ENCODE measurements at places on chromosomes 2 and 18. TPM values are rescaled to one million over a fixed set of nuclear protein-coding genes. Genes with fewer than 3 reads are reported as not detected.

Gene CYP27A1
- 56.3 TPM for total RNA-seq

Gene INSIG2
- total RNA-seq: 5.6 TPM

Gene RUFY4
- total RNA-seq: 0.25 TPM

Gene CD8B2
- not detected for total RNA-seq

DNA sequence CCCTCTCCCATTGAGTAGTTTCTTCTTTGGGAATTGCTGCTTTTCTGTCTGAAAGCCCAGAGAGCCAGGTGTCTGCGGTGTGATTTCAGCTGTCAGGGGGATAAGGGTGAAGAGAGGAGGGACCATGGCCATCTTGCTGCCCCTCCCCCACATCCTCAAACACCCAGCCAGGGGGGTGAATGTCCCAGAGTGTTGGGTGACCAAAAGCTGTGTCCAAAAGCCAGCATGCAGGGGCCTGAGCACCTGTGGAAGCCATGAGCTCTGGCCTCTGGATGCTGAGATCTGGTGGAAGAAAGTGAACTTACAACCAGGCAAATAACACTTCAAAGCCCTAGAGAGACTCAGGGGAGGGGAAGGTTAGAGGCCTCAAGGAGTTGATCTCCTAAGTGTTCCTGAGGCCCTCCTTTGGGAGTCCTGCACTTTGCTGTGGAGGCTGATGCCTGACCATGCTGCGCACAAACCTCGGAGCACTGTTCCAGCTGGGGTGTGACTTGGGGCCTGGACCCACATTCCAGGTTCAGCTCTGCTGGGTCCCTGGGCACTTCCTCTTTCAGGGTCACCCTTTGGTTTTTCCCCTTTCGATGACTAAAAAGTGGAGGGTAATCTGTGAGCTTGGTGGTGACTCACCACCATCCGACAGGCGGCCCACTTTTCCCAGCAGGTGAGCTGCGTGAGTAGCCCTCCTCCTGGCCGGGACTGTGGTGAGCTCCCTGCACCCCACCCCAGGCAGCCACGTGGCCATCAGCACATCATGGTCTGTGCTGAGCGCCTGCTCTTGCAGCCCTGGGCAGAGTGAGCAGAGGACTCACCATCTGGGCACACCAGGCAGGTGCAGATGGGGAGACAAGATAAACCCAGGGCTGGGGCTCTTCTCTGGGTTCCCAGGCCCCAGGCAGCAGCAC is 66.8 kb upstream of the FOSL2 start:
- H3K27ac ChIP-seq: no peak overlapping the region
- H3K36me3 ChIP-seq: no peaks in the 10 kb centered on the region
- peaks cover 31% of the 10 kb centered on the region for H3K4me1 ChIP-seq
- no peak overlapping the region for H3K4me3 ChIP-seq
- H3K27me3 ChIP-seq: no peaks in the 10 kb centered on the region

- no peaks in the 10 kb centered on the region for H3K27me3 ChIP-seq
- H3K4me1 ChIP-seq: no peaks in the 10 kb centered on the region
- H3K27ac ChIP-seq: no peak overlapping the region
- DNase-seq: no peak
- no peak overlapping the region for H3K4me3 ChIP-seq
- H3K36me3 ChIP-seq: no peaks in the 10 kb centered on the region
Observed at GRCh38 chr2:169010633-169011460, 20.3 kb downstream of the ABCB11 start.

DNA sequence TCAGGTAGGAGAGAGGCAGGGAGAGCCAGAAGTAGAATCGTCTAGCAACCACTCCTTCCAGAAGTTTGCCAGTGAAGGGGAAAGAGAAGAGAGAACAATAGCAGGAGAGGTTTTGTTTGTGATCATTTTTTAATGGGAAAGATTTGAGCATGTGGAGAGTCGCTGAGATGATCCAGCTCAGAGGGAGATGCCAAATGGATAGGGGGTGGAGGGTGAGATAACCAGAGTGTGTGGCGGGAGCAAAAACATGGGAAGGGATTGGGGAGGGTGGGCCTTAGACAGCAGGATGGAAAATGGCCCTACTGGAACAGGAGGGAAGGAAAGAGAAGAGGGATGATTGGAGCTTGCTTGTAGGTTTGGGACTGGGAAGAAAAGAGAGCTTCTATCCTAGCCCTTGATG is 269.8 kb downstream of the GLI2 start:
- no peak for DNase-seq
- H3K36me3 ChIP-seq: no peaks in the 10 kb centered on the region
- H3K4me3 ChIP-seq: no peak overlapping the region
- H3K4me1 ChIP-seq: no peaks in the 10 kb centered on the region

- H3K36me3 ChIP-seq: no peaks in the 10 kb centered on the region
- peaks cover 5% of the 10 kb centered on the region for H3K4me1 ChIP-seq
- no peak overlapping the region for H3K27ac ChIP-seq
- no peak for DNase-seq
- H3K27me3 ChIP-seq: peaks cover 58% of the 10 kb centered on the region
- H3K4me3 ChIP-seq: peak overlapping the region; percentile 21
Observed at GRCh38 chr2:240820607-240821428, 799 bp upstream of the KIF1A start.

DNA sequence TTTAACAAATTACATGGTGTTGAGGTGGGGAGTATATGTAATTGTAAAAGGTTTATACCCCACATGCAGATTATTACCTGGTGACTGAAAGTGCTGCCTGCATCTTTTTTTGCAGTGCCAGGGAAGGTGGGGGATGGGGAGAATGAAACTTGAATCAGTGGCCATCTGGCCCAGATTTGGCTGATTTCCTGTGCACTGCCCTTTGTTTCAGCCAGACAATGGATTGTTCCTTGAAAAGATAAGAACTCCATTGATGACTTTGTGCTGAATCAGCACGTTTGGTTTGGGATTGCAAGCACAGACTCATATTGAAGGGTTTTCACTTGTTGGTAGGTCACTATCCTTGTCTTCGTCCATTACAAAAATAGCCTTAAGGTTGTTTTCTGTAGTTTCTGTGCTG is 20.9 kb downstream of the GREB1L start:
- no peaks in the 10 kb centered on the region for H3K36me3 ChIP-seq
- no peak overlapping the region for H3K4me3 ChIP-seq
- no peak overlapping the region for H3K27ac ChIP-seq
- H3K4me1 ChIP-seq: no peaks in the 10 kb centered on the region
- no peak for DNase-seq

- no peak overlapping the region for H3K27ac ChIP-seq
- H3K36me3 ChIP-seq: no peaks in the 10 kb centered on the region
- no peaks in the 10 kb centered on the region for H3K27me3 ChIP-seq
- no peak overlapping the region for H3K4me3 ChIP-seq
Observed at GRCh38 chr2:101419096-101419663, 31.9 kb upstream of the CREG2 start.

All from gastrocnemius medialis (tissue), 4 donors.